ENCODE measurements at places on chromosomes 7 and 10.

GRCh38 chr7:20834656-20835055 lies 48.0 kb upstream of the SP8 start:
- no peak for DNase-seq

GRCh38 chr7:135741905-135742304 lies 6.7 kb downstream of the FAM180A start:
- DNase-seq: no peak

GRCh38 chr10:61160253-61160652 lies 216.3 kb upstream of the RHOBTB1 start:
- DNase-seq: no peak

DNA sequence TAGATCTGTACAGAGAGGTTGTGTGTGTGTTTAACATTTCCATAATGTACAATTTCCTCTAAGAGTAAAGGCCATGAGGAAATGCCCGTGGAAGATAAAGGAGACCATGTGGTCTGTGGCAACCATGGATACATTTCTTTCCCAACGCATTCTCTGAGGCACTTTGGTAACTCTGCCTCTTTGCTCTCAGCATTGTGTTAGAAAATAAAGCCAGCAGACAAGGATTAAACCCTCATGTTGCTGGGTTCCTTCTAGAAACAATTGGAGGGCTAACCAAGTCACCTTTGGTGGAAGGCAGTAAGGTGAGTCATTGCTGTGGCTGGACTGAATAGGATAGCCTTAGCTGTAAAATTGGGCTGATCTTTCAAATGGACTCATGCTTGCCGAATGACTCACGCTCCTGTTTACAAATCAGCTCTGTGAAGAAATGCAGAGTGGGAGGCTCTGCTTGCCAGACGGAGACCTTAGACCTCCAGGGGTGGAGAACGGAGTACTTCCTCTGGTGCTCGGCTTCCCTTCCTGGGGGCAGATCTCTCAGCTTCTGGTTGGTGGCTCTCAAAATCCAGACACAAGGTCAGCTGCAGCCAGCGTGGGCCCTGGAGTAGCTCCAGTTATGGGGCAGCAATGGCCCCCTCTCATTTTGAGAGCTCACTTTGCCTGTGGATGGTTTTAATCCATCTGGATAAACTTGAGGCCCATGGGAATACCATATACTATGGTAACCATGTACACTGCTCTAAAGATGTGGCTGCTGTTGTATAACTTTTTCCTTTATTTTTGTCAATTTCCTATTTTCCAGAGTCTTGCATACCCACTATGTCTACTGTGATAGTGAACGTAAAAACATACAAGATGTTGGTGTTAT lies 137.3 kb downstream of the TCF7L2 start:
- DNase-seq: no peak

DNA sequence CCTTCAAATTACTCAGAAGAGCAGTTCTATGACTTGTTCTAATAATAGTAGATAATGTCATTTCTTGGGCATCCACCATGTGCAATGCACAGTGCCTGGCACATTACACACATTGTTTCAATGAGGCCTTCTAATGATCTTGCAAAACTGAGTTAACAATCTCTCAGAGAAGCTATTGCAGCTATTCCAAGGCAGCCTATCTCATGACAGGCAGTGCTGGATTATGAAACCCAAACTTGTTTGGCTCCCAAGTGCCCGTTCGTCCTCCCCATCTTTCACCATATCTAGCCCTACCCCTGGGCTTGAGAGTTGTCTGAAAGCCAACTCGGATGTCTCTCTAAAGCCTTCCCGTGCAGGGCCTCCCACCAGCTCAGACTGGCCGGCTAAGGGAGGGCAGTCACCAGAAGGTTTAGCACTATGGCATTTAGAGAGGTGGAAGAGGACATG lies 405.1 kb downstream of the PLXNA4 start:
- DNase-seq: no peak

Measured in stimulated activated CD4-positive, alpha-beta T cell treated with anti-CD3 and anti-CD28 coated beads, Interleukin-15, amount 100 ng/mL, for 1 hour (primary cell).